Aorta (tissue), 5 donors: ENCODE measurements at places on chromosomes 4 and X. TPM values are rescaled to one million over a fixed set of nuclear protein-coding genes. Genes with fewer than 3 reads are reported as not detected.
A peak's percentile ranks its signal among the peaks of the same experiment; 100 is the strongest.

- no peak for DNase-seq
These were observed 28.9 kb upstream of the WDR17 start for GRCh38 chr4:176036585-176037205.

The CXCL11 gene
- total RNA-seq, result 0.23 TPM

DNA sequence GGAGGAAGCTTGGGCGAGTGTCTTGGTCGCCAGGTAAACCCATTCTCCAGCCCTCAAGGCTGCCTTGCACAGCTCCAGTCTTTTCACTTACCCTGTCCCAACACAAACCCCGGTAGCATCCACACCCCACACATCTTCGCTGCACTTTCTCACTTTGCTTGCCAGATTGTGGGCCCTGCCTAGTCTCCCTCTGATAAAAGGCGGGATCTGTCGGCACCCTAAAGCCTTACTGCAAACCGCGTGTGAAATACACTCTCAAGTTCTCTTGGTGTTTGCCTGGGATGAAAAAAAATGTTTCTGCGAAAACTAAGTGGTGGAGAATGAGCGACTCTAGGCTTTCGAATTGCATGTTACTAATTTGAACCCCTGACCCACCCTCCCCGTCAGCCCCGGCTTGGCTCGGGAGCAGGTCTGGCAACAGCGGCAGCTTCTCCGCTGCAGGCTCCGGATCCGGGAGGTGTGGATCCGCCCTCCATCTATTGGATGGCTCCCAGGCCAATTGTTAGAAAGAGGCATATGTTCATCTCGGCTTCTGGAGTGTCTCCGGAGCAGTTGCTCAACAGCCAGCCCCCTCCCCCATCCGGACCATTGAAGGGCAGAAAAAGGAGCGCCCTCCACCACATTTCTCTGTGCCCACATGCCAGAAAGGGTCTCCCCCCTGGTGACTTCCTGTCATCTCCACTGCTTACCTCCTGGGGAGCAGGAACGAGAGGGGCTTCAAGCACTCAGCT is 3.0 kb upstream of the CITED1 start:
- peak; percentile 83 for DNase-seq

- DNase-seq, result no peak
These were observed 660.6 kb upstream of the NR3C2 start for GRCh38 chr4:149102765-149103164.

DNA sequence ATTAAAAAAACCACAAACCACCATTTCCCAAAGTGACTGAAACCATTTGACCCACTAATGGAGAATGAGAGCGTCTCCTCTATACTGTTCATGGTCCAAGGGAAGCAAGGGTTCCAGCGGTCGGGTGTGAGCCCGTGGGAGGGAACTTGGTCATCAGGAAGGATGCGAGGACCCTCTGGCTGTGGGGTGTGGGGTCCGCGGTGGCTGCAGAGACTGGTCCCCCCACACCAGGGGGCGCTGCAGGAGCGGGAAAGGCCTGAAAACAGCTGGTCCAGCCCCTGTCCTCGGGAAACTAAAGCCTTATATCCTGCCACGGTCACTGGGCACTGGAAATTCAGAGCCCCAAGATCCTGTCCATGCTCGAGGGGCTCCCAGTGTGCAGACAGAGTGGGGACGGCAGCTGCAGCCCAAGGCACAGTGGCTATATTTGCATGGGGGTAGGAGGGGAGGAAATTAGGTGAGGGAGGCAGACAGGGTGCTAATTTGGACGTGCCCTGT is 4.3 kb downstream of the BLOC1S4 start:
- DNase-seq, result peak; percentile 97

The NLGN4X gene
- total RNA-seq, result 1.6 TPM

- DNase-seq, result no peak
These were observed 7.0 kb downstream of the LRCH2 start for GRCh38 chrX:115226929-115227328.

GRCh38 chr4:87555773-87556619 is 26.8 kb upstream of the SPARCL1 start:
- DNase-seq, result peak; percentile 51

The MAP9 gene
- total RNA-seq, result 12.4 TPM

- no peak for DNase-seq
These were observed 145.7 kb upstream of the ADAMTS3 start for GRCh38 chr4:72714482-72715279.

DNA sequence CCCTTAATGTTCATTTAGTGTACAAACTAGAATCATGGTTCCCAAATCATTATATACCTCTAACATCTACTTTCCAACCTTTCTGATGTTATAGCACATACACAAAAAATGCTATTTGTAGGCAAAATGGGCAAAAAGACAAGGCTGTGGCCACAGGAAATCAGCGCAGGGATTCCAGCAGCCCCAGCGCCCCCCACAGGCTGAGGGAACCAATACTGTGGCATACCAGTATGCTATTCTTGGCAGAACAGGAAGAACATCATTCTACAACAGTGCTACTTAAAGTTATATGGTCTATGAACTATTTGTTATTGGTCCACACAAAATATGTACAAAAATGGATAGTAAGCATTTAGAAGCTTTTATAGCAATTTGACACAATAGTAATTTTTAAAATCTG is 25.3 kb downstream of the STEEP1 start:
- DNase-seq, result no peak

The CENPVL1 gene
- not detected for total RNA-seq

DNA sequence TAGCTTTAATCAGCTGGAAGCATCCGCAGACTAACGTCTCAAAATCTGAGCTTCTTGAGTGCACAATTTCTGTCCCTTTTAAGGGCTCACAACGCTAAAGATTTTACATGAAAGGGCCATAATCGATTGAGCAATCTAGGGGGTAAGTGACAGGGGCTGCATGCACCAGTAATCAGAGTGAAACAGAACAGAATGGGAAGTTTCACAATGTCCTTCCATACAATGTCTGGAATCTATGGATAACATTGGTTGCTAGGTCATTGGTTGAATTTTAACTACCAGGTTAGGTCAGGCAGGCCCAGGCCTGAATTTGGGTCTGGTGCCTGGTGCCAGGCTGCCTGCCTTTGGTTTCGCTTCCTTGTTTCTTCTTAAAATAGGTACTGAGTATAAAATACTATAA is 42.0 kb upstream of the MTMR8 start:
- DNase-seq, result no peak

The EXOC1 gene
- total RNA-seq, result 40.1 TPM

The XKRX gene
- total RNA-seq, result 0.32 TPM

GRCh38 chrX:50436797-50437196 is 33.8 kb downstream of the DGKK start:
- no peak for DNase-seq

DNA sequence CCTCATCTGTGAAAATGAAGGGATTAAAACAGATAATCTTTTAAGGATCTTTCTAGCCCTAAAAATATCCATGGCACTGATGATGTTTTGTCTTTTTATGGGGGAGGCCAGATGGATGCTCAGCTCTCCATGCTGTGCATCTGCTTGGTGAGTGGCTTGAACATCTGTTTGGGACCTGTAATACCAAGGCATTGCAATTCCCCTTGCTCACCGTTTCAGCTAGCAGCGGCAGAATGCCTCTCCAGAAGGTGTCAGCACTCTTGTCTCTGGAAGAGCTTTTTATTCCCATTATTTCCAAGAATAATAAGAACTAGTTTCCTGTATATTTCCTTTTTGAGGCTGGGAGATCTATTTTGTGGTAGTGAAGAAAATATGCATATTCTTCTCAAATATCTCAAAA is 151.9 kb upstream of the ANK2 start:
- DNase-seq, result no peak

DNA sequence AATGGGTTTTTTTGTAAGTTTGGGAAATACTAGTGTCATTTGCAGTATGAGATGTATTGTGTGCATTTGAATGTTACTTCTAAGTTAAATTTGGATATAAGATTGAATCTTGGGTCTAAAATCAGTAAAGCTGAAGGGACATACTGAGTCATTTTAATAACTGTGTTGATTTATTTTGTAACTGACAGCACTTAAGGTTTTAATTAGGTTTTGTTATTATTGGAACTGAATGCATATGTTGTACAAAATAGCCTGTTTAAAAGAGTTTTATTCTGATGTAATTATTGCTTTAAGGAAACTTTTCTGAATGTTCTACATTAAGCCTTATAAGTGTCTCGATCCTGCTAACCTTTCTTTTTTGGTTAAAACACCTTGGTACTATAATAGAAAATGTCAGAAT is 396.6 kb downstream of the MAPK10 start:
- no peak for DNase-seq

The ATP1B4 gene
- total RNA-seq, result not detected

GRCh38 chr4:32440391-32440790 is 1720.2 kb downstream of the PCDH7 start:
- DNase-seq, result no peak

The AMTN gene
- total RNA-seq, result not detected

- no peak for DNase-seq
These were observed 57.5 kb upstream of the SCOC start for GRCh38 chr4:140315970-140316369.

DNA sequence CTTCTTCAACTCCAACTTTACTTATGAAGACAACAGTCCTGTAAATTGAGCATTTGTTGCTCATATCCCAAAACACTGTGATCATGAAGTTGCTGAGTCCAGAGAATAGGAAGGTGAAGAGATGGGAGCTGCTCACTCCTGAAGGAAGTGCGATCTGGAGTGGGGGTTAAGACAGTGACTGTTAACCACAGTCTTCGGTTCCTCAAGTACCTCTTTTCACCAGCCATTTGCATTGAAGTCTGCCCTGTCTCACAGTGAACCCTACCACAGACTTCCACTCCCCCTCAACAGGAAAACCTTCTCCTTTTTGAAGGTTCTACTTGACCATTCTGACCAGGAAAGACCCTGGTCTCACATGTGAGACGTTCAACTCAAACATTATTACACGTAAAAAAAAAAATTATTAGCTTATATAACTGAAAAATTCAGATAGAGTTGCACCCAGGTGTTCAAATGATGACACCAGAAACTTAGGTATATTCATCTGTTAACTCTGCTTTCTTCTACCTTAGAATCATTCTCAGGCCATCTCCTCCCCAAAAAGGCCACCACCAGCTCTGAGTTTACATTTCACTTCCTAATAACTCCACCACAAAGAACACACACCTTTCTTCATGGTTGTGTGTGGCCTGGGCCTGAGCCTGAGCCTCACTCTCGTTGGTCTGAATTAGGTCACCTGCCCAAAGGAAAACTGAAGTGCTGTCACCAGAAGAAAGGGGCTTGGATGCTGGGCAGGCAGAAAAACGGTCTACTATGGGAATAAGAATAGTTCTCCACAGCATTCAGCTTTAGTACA is 199.2 kb downstream of the DCTD start:
- DNase-seq, result no peak

DNA sequence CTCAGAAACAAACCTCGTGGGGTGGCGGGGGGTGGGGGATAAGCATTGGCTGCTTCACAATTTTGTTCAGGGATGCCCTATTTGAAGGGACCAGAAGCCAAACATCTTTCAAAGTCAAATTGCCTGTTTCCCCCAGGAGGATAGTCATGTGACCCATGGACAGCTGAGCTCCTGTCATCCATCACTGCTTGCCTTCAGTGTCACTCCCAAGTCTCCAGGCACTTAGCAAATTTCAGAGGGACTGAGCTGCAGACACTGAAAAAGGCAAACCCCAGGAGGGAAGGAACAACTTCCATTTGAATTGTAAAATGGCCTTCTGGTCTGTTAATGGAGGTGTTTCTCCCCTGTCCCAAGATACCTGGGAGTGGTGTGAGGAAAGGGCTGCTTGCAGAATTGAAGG is 73.4 kb downstream of the FRMPD3 start:
- DNase-seq, result no peak

DNA sequence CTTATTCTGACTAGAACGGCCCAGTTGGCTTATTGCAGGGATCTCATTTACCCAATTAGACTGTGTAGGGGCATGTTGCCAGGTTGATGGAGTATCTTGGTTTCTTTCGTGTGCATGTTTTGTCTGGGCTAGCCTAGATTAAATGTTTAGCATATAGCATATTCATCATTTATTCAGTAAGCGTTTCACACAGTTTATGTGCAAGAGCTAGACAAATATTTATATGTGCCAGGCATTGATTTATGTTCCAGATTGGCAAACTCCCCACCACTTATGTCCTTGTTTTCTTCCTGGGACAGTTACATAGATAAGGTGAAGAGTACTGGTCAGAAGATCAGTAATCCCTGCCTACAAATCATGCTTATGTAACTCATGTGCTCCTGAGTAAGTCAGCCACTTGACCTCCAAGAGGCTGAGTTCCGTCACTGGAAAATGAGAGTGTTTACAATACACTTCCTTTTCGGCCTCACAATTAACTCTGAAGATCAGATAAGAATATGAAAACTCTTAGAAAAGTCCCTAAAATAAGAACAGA is 57.2 kb downstream of the RUFY3 start:
- no peak for DNase-seq

GRCh38 chr4:16289897-16290554 is 63.8 kb upstream of the TAPT1 start:
- DNase-seq, result no peak

The AKAP4 gene
- total RNA-seq, result not detected

DNA sequence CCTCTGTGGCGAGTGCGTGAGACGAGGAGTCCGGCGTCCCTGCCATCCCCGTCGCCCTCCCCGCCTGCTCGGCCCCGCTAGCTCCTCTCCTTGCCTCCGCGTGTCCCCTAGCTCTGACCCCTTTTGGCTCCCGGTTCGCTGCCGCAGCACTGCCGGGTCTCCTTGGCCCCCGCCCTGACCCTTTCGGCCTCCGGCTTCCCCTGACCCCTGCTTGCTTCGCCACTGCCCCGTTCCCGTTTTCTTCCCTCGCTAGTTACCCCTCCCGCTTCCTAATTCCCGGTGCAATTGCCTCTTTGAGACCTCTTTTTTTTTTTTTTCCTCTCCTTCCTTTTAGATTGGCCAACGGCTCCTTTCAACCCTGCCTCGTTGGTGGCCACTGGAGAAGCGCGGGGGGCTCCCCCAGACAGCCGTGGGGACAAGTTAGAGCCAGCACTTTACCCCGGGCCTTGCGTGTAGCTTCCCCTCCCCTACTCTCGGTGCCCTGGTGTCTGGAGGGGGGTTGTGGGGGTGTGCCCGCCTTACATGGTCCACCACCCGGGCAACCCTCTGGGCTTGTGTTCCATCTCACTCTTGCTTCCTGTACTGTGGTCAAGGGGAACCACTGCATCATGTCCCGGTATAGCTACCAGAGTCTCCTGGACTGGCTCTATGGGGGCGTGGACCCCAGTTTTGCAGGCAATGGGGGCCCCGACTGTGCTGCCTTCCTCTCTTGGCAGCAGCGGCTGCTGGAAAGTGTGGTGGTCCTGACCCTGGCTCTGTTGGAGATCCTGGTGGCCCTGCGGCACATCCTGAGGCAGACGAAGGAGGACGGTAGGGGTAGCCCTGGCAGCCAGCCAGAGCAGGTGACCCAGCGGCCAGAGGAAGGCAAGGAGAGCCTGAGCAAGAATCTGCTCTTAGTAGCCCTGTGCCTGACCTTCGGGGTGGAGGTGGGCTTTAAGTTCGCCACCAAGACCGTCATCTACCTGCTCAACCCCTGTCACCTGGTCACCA is 548 bp downstream of the TMEM164 start:
- peak; percentile 77 for DNase-seq

The GPR82 gene
- total RNA-seq, result 0.29 TPM

The GRIA3 gene
- 7.2 TPM for total RNA-seq

DNA sequence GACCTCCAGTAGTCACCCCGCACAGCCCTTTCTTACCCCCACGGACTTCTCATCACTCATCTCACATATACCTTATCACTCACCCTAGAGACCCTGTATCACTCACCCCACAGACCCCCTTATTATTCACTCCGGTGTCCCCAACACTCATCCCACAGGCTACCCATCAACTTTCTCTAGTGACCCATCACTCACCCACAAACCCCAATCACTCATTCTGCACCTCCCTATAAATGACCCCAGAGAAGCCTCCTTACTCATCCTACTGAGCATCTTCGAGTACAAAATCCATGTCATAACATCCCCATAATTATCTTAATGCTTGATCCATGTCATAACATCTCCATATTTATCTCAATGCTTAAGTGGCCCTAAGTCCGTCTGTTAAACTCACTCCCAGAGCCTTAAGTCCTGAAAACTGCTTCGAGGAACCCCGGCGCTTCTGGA is 934 bp downstream of the ZNF41 start:
- DNase-seq, result no peak

The LRCH2 gene
- total RNA-seq, result 9.5 TPM
